ENCODE measurements at places on chromosomes 7 and 10.

DNA sequence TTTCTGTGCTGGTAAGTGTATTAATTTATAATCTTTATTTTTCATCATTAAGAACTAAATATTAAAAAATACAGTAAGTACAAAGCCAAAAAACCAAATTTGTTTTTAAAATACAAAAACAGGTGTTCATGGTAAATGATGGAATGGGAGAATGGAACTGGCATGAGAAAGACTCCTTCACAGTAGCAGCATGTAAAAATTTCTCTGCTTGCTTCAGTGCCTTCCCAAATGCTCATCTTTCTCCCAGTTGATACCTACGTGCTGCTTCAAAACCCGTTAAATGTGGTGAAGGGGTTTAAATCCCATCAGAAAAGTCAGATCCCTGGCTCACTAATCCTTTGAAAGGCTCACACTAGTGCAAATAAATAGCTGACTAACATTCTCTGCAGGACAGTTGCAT, 4.2 kb downstream of the RNF133 start:
- DNase-seq, result no peak

- DNase-seq, result no peak
Measured at GRCh38 chr7:47500103-47500563, 81.8 kb downstream of the TNS3 start.

GRCh38 chr7:29343399-29343798, 148.8 kb downstream of the CHN2 start:
- no peak for DNase-seq

- no peak for DNase-seq
Measured at GRCh38 chr7:100089458-100090196, 858 bp downstream of the COPS6 start.

Data from NCI-H2081 treated with DMSO at 0.1 percent for 48 hours (cell line).